Stimulated activated CD8-positive, alpha-beta memory T cell treated with anti-CD3 and anti-CD28 coated beads, Interleukin-7, amount 100 ng/mL, for 1 hour (primary cell): ENCODE measurements at places on chromosomes 1 and 21.

DNA sequence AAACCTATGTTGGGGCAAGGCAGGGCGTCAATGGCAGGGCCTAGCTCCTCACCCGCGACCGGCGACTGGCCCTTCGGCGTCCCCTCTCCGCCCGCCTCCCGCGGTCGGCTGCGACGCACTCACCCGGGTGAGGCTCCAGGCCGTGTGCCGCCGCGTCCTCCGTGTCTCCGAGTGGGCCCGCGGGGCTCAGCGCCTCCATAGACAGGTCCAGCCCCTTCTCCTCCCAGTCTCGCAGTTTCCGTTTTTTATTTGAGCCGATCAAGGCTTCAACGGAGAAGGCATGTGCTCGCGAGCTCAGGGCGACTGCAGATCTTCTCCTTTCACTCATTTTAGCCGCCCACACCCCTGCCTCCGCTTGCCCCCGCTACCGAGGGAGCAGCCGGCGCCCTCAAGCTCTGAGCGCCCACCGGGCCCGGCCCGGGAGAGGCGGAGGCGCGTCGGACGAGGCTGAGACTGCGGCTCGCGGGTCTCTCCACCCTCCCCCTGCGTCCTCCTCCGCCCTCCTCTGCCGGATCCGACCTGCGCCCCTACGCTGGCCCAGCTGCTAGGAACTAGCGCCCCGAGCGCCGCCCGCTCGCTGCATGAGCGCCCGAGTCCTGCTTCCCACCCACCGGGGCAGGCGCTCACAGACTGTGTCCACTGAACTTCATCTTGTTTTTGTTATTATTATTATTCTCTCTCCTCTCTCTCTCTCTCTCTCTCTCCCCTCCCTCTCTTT lies 516 bp downstream of the TBX15 start:
- DNase-seq: no peak

DNA sequence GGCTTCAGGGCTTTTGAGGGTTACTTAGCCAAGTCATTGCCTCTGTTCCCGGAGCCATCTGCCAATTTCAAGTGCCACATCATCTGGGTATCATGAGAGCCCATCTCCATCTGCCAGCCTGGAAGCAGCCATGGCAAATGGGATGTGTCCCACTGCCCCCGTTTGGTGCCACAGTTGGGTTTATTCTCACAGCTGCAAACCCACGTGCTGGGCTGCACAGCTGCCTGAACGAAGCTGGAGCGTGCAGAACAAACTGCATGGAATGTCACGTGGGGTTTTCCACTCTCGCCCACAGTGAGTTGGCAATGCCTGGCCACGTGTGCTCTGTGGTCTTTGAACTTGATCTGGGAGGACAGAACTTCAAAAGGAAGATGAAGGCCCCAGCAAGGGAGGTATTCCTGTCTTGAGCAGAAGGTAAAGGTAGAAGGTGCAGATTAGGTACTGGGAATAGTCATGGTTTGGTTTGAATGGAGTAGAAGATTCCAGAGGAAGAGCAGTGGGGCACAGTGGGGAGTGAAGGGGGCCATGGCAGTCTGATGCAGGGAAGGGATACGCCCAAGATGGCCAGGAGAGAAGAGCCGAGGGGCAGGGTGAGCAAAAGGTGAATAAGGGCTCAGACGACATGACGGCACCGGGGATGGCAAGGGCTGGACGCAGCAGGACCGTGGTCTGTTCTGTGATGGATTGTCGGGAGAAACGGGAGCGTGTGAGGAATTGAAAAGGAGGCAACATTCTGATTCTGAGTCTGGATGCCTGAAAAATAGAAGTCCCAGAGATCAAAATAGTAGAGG lies 222.0 kb downstream of the KAZN start:
- DNase-seq: no peak

GRCh38 chr1:196779093-196779492 lies 4.5 kb downstream of the CFHR3 start:
- no peak for DNase-seq

DNA sequence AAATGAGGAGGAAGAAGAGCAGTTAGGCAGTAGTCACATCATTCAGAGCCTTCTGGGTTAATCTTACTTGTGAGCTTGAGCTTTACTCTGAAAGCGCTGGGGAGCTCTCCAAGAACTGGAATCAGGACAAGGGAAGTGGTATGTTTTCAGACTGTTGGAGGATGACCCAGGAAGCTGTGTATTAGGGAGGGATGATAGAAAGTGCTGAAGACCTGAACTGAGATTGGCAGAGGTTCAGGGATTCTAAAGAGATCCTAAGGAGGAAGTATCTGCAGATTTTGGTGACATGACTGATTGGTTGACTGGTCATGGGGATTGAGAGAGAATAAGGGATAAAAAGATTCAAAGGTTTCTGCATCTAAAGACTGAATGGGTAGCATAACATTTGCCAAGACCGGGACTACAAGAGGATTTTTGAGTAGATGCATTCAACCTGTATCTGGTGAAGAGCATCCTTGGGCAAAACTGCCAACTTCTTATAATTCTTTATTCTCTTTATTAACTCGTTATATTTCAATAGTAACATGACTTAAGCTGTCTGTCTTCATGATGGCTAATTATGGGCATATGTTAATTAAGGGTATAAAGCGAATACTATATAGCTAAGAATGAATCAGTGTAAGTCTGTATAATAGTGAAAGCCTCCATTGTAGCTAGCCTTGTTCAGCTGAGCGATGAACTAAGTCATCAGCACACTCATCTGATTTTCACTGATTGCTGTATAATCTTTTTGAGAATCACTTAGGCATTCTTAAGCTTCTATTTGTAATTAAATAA lies 41.8 kb downstream of the XCL1 start:
- no peak for DNase-seq

GRCh38 chr1:31498376-31499040 lies 77.8 kb upstream of the TINAGL1 start:
- no peak for DNase-seq

GRCh38 chr1:91099746-91100621 lies 78.1 kb upstream of the ZNF644 start:
- DNase-seq: no peak

DNA sequence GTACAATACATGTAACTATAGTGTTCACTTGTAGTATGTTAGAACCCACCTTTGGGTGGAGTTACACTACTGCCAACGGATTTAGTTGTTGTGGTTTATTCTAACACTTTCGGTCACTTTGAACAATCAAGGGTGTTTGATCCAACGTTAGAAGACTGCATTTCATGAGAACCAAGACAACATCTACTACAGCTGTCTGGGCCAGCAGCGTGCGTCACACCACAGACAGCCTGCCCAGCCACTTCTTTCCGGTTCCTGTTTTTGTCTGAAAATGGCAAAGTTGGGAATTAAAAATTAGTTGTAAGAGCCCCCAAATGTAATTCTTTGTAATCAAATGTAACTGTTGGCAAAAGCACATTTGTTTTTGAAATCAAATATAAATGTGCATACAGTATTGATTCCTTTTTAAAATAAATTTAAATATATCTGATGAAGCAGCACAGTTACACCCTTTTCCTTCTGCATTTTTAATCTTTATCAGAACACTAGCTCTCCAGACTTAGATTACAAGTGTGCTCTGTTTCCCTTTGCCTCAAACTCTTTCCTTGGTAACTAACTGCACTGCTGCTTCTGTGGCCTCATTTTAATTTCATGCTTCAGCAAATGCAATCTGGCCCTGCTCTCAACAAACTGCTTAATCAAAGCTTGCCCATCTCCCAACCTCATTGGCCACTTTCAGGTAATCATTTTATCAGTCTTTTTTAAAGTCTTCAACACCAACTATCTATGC lies 86.6 kb upstream of the DPH5 start:
- peak; percentile 29 for DNase-seq

- DNase-seq: no peak
Measured at GRCh38 chr1:182279724-182280503, 111.7 kb downstream of the GLUL start.

- DNase-seq: no peak
Measured at GRCh38 chr1:196734006-196734405, 40.6 kb upstream of the CFHR3 start.

DNA sequence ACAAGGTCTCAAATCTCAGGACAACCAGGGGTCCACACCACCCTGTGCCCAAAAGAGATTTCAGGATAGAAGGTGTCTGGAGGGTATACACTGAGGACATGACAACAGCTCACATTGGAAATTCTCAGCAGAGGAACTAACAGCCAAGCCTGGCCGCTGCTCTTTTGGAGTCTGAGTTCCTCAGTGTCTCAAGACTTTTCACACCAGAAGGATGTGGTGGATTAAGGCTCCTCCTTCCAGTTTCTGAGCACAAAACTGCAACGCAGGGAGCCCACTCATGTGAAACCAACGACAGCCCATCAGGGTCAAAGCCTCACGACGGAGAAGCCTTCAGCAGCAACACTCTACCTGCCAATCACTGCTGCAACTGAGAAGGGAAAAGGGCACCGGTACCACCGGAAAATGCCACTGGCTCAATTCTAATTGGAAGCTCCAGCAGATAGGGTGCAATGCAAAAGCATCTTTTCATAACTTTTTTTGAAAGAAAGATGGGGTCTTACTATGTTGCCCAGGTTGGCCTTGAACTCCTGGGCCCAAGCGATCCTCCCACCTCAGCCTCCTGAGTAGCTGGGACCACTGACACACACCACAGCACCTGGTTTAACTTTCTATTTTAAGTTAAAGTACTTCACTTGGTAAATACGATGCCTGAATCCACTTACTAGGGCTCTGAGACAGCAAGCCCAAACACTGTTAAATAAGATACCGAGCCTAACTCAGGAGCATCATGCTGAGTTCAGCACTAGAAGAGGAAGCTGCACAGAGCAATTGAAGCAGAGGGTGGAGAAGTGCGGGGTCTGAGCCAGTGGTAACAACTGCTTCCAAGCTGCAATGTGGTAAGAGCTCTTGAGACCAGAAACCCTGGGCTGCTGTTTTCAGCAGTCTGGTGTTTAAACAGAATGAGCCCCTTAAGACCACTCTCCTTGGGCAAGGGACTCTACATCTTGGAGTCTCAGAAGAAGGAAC lies 7.8 kb downstream of the CAPZB start:
- no peak for DNase-seq

DNA sequence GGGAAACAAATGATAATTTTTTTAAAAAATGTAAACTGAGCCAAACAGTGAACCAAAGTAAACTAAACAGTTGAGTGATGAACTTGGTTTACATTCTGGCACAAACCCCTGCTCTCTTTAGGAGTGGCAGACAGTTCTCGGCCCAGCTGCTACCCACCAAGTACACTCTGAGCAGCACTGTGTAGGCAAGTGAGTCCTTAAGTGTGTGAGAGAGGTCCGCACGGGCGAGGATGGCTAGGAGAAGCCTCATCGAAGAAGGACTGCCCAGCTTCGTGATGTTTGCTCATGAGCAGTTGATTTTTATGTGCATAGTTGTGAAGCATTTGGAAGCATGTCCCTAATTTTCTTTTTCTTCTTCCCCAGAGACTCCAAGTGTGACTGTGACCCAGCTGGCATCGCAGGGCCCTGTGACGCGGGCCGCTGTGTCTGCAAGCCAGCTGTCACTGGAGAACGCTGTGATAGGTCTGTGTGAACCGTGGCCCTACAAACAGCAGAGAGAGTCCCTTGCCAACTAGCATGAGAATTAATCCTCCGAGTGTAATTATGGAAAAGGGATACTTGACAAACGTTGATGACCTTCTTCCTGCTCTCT lies 32.1 kb downstream of the LAMC2 start:
- DNase-seq: no peak

DNA sequence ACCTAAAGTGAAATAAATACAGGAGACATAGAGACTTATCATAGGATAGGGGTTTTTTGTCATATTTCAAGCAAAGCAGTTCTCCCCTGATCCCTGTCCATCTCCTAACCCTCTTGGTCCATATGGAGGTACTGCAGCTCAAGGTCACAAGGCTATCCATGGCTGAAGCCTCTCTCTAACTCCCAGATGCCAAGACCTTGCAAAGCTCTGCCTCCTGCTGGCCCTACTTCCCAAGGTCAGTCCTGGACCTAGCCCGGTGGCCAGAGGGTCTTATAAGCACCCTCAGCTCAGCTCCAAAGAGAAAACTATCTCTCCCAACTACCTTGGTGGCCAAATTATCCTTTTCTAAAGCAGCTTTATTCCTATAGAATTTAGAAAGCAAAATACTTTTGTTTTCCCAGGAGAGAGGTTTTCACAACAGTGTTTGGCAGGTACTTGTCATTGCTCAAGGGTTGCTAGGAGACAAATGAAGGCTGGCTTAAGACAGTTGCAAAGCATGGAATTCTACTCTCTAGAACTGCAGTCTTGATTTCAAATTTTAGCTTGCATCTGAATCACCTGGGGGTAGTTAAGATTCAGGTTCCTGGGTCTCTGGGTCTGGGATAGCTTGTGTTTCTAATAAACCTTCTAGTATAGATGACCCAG lies 121.5 kb downstream of the XCL2 start:
- DNase-seq: no peak

DNA sequence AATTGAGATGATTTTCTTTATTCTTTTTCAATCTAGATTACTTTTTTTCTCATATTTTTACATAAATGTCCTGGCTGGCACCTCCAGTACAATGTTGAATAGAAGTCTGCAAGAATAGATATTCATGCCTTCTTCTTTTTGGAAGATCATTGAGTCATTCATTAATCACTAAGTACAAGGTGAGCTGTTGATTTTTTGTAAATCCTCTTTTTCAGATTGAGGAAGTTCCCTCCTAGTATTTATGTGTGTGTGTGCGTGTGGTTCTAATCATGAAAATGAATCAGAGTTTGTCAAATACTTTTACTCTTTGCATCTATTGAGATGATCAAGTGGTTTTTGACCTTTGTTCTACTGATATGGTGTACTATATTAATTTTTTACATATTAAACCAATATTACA lies 859.3 kb downstream of the KCNT2 start:
- no peak for DNase-seq

- DNase-seq: no peak
Measured at GRCh38 chr1:226274138-226274537, 34.8 kb downstream of the LIN9 start.

- no peak for DNase-seq
Measured at GRCh38 chr1:241782396-241782795, 65.6 kb upstream of the EXO1 start.

GRCh38 chr1:6148497-6149241 lies 31.5 kb downstream of the CHD5 start:
- DNase-seq: peak; percentile 41
